ENCODE measurements at places on chromosomes 2 and 18.
A peak's percentile ranks its signal among the peaks of the same experiment; 100 is the strongest.

GRCh38 chr2:172193331-172194089 is 90.8 kb upstream of the DLX2 start:
- no peak for DNase-seq

GRCh38 chr2:72316774-72317173 is 169.1 kb upstream of the CYP26B1 start:
- DNase-seq: no peak

GRCh38 chr2:177164584-177165052 is 48.0 kb upstream of the HNRNPA3 start:
- peak; percentile 64 for DNase-seq

- DNase-seq: no peak
These were observed 89.9 kb downstream of the GLI2 start for GRCh38 chr2:120825370-120826259.

- DNase-seq: no peak
These were observed 190.8 kb downstream of the TMEM18 start for GRCh38 chr2:486371-486770.

- DNase-seq: no peak
These were observed 132.5 kb upstream of the LHCGR start for GRCh38 chr2:48888066-48888465.

- no peak for DNase-seq
These were observed 71.6 kb upstream of the EFEMP1 start for GRCh38 chr2:55995211-55995610.

DNA sequence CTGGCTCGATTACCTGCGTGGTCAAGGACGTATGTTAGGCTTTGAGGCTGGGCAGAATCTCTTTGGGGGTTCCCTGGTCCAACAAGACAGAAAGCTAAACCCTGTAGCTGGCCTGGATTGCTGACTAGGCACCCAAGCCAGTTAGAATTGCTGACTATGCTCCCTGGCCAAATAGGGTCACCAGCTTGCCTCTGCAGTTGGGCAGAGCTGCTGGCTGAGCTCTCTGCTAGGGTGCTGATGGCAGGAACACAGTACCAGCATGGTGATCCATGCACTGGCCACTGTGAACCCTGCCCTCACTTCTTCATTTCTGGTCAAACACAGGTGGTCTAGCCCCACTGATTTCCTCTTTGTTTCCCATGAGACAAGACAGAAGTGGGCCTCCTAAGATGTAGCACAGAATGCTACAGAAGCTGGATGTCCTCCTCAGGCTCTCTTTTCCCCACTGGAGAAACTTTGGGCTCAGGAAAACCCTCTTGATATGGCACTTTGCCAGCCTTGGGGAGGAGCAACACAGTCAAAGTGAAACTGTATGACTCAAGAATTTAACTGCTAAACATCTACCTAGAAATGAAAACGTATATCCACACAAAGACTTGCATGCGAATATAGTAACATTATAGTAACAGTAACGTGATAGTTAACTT is 20.8 kb downstream of the SP140L start:
- peak; percentile 28 for DNase-seq

Measured in activated effector memory CD4-positive, alpha-beta T cell treated with Interleukin-2 at 50 U/mL for 16 hours (primary cell).